ENCODE measurements at places on chromosomes 13 and 19.

DNA sequence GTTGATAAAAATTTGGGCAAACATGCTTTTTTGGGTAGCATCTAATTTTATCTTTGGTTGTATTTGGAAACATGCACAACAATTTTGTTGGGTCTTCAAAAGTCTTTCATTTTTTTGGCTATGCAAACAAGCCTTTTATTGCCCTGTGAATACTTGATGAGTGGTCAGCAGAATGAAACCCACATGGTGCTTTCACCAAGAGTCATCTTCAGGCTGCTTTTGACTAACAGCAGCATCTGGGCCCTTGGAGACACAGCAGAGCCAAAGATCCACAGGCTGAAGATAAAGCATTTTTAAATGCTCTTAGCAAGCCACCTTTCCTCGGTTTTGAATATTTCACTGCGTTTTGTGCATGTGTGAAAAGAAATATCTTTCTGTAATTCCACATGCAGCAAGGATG is 154.9 kb downstream of the FGF9 start:
- no peak for DNase-seq

DNA sequence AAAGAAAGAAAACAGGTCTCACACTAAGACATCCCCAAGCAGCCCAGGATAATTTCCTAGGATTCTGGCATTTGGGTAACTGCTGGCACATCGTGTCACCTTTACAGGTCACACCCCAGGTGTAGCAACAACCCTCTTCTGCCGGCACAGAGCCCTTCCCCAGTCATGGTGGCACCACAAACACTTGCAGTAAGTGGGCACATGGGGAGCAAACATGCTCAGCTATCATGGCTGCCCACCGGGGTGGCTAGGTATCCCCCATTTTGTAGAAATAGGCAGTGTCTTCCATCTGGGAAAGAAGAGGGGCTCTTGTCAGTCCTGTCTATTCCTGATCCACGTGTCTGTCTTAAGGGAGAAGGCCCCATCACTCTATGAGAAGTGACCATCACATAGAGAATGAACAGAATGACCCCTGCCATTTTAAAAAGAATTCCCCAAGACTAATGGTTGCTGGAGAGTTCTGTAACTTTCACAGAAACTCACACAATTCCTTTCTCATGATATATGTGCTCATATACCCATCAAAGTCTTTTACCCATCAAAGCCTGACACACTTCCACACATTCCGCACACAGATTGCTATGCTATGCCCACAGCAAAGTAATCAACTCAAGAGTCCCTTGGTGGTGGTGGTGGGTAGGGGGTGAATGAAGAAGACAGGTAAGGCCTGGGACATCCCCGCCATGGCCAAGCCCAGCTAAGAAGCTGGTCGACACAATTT is 33.3 kb downstream of the BRD4 start:
- DNase-seq: no peak

DNA sequence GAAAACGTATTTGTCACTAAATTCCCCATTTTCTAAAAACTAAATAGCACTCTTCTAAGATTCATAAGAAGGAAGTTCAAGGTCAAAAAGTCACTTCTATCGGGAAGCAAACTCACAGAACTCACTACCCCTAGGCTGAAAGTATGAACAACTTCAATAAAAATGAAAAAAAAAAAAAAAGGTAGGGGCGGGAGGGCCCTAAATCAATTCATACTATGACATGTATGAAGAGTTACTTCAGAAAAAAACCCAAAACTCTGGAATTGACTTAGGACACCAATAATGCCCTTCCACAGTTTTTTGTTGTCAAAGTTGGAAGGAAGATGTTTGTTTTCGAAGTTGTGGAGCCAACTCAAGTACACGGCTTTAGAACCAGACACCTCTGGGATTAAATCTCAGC is 1.1 kb downstream of the SUCLA2 start:
- no peak for DNase-seq

DNA sequence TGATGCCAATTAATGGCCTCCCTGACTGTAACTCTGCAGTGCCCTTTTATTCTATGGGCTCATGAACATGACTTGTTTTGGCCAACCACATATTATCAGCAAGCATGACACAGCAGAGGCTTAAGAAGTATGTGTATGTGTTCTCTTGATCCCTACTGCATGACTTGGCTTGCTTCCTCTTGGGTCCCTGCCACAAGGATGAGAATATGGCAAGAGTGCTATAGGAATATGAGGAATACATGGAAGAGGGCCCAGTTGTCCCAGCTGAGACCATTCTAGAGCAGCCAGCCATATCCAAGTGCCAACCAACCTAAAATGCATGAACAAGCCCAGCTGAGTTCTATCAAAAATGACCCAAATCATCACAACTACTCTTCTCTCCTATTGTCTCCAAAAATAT is 576.7 kb upstream of the PCDH9 start:
- peak; percentile 51 for DNase-seq

- no peak for DNase-seq
Observed at GRCh38 chr19:10514211-10515145, 2.8 kb downstream of the S1PR5 start.

DNA sequence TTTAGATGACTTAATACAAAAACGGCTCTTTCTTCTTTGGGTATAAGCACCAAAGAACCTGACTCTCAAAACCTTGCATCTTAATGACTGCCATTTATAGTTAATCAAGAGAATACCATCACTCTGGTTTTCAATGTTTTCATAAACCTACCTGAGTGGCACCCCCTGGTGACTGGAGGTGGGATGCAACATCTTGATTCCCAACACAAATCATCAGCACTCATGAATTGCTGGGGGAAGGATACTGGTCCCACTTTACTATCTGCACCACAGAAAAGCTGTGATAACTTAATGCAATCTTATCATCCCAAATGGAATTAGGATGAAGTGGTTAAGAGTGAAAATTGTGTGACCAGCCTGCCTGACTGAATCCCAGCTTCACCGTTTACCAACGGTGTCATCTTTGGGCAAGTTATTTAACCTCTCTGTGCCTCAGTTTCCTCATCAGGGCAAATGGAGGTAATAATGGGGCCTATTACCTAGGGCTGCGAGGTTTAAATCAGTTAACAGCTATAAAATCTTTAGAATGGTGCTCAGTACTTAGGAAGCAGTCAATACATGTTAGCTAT is 366.4 kb downstream of the KLF12 start:
- no peak for DNase-seq

DNA sequence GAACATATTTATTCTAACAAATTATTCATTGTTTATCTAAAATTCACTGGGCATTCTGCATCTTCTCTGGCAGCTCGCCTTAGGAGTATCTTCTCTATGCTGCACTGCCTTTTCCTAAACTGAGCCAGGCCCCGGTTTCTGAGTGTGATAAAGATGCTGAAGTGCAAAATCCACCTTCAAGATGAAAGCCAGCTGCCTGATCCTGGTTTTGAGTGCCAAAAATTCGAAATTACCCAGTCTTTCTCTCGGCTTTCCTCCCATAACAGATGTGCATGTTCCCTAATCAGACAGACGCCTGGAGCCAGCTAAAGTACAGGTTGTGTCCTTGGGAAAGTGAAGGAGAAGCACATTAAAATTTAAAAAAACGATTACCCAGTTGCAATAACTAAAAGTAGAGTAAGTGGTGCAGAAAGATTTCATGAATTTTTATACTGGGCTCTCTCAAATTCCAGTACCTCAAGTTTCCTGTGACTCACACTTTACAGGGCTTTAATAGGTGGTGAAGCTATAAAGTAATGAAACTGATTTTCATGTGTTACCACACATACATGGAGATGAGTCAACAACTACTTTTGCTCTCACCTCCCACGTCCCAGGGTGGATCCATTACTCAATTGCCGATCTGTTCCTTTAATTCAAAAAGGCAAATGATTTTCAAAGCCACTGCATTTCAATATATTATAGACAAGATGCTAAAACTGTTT is 65.0 kb upstream of the GTF2F2 start:
- no peak for DNase-seq

- DNase-seq: peak; percentile 74
Observed at GRCh38 chr19:15123900-15124299, 16.7 kb downstream of the SYDE1 start.

DNA sequence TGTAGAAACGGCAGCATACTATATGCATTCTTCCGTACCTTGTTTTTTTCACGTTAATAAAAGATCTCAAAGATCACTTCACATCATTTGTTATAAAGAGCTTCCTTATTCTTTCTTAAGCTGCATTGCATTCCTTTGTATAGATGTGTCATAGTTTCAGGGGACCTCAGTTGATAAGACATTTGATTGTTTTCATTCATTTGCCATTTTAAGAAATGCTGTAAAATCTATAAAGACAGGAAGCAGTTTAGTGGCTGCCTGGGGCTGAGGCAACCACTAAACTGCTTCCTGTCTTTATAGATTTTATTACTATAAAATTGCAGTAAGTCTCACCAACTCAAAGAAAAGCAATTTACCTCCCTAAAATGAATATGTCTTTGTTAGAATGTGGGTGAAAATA is 59.4 kb downstream of the ZDHHC20 start:
- no peak for DNase-seq

- DNase-seq: no peak
Observed at GRCh38 chr19:39212375-39212742, 8.3 kb upstream of the SYCN start.

DNA sequence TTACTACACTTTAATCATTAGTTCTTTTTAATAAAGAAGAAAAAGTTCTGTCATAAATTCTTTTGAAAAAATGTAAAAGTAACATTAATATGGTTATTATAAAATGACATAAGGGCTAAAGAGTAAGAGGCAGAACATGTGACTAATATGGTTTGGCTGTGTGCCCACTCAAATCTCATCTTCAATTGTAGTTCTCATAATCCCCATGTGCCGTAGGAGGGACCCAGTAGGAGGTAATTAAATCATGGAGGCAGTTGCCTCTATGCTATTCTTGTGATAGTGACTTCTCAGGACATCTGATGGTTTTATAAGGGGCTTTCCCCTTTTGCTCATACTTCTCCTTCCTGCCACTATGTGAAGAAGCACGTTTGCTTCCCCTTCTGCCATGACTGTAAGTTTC is 104.5 kb downstream of the UGGT2 start:
- no peak for DNase-seq

DNA sequence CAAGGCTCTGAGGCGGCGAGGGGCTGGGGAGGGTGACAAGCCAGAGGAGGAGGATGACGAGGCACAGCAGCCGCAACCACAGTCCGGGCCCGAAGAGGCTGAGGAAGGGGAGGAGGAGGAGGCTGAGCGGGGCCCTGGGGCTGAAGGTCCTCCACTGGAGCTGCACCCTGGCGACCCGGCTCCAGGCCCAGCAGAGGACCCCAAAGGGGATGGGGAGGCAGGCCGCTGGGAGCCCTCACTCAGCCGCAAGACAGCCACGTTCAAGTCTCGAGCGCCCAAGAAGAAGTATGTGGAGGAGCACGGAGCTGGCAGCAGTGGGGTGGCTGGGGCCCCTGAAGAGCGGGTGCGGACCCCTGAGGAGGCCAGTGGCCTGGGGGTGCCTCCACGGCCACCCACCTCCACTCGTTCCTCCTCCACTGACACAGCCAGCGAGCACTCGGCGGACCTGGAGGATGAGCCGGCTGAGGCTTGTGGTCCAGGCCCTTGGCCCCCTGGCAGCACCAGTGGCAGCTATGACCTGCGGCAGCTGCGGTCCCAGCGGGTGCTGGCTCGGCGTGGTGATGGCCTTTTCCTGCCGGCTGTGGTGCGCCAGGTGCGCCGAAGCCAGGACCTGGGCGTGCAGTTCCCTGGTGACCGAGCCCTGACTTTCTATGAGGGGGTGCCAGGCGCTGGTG is 2.9 kb downstream of the CIC start:
- peak; percentile 18 for DNase-seq

- DNase-seq: no peak
Observed at GRCh38 chr13:88623150-88623549, 952.0 kb downstream of the SLITRK5 start.

Data from femur (tissue), 1 donor.